ENCODE measurements at places on chromosomes 1 and 21.

- DNase-seq = no peak
These were observed 2.4 kb downstream of the SLC27A3 start for GRCh38 chr1:153777648-153778047.

GRCh38 chr21:28132713-28133112 lies 860.0 kb downstream of the LTN1 start:
- no peak for DNase-seq

GRCh38 chr1:183885142-183885735 lies 80.3 kb downstream of the RGL1 start:
- no peak for DNase-seq

- no peak for DNase-seq
These were observed 511 bp upstream of the SNX27 start for GRCh38 chr1:151611288-151611790.

DNA sequence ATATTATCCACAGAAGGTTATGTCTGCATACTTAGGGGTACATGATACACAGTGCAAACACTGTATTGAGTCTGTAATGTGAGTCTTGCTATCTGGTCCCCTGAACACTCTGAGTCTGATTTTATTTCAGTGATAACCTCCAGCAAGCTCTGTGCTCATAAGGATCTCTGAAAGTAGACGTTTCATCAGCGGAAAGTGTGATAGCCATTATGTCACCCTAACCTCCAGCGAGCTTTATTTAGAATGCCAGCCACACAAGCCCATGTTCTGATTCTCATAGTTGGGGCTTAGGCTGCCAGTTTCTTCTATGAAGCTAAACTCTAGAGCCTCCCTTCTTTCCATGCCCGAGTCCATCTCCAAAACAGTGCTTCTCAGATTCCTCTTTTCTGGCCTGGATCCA lies 3.3 kb downstream of the NR5A2 start:
- no peak for DNase-seq

DNA sequence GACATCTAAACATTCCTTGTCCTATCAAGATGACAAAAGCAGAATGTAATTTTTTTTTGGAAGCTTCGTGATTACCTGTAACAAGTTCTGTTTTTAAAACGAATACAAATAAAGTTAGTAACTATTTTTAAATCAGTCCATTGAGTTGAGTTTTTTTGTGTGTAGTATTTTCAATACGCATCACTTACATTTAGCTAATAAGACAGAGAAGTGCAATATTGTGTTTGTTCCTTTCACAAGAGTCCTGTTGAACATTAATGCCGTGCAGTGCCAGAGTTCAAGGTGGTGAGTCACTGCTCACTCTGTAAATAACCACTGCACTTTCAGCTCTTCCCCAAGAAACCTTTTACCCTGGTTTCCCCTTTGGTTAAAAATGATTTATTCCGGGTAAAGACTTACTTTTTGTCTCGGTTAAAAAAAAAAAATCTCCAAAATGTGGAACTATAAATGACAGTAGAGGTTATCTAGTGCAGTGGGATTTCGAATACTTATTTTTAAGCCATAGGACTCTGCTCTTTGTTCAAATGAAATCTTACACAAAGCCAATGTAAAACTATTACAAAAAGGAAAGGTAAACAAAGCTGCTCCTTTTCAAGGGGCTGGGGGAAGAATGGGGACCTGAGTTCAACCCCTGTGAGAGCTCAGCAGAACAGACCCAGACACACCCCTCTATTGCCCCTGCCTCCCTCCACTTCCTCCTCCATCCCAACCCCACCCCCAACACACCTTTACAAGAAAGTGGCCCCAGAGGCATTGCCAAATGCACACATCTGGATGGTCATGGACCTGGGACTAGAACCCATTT lies 14.8 kb upstream of the NCMAP start:
- DNase-seq = no peak

DNA sequence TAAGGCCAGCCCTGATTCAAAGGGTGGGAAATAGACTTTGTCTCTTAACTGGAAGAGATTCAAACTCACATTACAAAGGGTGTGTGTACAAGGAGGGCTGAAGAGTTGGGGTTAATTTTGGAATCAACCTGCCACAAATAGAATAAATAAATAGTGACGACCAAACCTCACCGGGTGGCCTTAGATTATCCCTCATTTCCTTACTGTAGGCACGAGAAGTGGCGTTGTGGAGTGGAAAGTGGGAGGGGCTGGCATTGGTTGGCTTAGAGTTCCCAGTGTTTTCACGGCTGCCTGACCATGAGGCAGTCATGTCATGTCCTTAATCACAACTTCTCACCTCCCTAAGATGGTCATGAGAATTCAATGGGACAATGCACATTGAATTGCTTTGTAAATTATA lies 21.3 kb upstream of the RUNX1 start:
- DNase-seq = no peak

All from nephron progenitor cell (in vitro differentiated cells).